ENCODE measurements at places on chromosomes 3 and 15.

GRCh38 chr15:76060118-76060989 is 569 bp downstream of the TMEM266 start:
- no peak for DNase-seq

DNA sequence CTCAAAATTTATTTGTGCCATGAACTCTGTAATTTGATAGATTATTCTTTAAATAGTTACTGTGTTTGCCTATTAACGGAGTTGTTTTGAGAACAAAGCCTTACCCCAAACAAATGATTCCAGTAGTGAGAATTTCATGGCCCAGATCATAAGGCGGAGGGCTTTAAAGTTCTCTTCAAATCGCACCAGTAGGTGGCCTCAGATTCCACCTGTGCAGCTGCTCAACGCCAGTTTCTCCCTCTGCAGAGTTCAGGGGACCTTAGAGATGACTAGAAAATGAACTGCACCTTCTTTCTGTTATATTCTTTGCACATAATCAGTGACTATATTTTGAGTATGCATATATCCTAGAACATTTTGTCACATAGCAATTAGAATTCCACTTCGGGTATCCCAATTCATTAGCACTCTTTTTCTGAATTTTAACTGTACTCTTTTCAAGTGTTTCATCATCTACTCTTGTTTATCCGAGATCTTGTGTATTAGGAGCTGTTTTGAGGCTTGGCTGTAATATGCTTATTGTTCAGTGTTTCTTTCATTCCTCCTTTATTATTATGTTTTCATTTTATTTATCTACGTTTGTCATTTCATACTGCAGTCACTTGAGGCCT is 232.6 kb upstream of the CHRM5 start:
- peak; percentile 73 for DNase-seq

DNA sequence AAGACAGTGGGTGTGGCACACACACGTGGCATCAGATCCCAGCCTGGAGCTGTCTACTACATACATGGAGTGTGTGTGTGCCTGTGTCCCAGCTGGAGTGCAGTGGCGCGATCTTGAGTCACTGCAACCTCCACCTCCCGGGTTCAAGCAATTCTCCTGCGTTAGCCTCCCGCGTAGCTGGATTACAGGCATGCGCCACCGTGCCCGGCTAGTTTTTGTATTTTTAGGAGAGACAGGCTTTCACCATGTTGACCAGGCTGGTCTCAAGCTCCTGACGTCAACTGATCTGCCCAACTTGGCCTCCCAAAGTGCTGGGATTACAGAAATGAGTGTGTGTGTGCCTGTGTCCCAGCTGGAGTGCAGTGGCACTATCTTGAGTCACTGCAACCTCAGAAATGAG is 108.8 kb downstream of the IL12A start:
- no peak for DNase-seq

DNA sequence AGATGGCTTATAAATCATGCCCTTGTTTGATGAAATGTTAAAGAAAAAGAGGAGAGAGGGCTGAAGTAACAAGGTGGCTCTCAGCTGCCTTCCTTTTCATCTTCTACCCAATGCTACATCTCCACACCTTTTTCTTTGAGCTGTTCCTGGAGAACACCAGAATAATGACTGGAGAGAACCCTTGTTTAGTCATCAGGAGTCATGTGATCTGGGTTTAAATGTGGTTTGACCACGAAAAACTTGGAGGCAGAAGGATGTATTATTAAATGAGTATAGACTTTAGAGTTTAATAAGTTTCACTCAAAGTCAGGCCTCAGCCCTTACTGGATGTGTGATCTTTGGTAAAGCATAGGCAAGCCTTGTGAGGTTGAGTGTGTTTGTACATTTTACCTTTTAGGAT is 230.3 kb upstream of the TBL1XR1 start:
- no peak for DNase-seq

GRCh38 chr3:60079076-60079475 is 1029.3 kb upstream of the CFAP20DC start:
- no peak for DNase-seq

- no peak for DNase-seq
These were observed 126.2 kb downstream of the GOLIM4 start for GRCh38 chr3:167969548-167969947.

- no peak for DNase-seq
These were observed 48.5 kb downstream of the MAGEF1 start for GRCh38 chr3:184663356-184663755.

DNA sequence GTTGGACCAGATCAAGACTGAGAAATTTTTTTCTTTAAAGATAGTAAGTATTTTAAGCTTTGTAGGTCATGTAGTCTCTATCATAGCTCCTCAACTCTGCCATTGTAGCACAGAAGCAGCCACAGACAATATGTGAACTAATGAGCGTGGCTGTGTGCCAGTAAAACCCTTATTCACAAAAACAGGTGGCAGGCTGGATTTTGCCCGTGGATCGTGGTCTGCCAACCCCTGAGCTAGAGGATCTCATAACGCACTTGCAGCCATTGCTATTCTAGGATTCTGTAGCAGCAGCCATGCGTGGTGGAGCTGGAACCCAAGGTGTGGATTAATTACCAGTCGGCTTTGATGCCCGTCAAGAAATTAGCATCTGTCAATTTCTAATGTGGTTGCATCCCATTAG is 68.7 kb upstream of the PLXNA1 start:
- DNase-seq, result no peak
